ENCODE measurements at places on chromosomes 13 and 19.
A peak's percentile ranks its signal among the peaks of the same experiment; 100 is the strongest.

GRCh38 chr19:57398868-57399267 lies 9.2 kb downstream of the ZNF548 start:
- no peak for DNase-seq

GRCh38 chr13:107329991-107330390 lies 762.1 kb upstream of the ARGLU1 start:
- DNase-seq = no peak

GRCh38 chr13:19185086-19185864 lies 3.7 kb upstream of the TUBA3C start:
- DNase-seq = no peak

DNA sequence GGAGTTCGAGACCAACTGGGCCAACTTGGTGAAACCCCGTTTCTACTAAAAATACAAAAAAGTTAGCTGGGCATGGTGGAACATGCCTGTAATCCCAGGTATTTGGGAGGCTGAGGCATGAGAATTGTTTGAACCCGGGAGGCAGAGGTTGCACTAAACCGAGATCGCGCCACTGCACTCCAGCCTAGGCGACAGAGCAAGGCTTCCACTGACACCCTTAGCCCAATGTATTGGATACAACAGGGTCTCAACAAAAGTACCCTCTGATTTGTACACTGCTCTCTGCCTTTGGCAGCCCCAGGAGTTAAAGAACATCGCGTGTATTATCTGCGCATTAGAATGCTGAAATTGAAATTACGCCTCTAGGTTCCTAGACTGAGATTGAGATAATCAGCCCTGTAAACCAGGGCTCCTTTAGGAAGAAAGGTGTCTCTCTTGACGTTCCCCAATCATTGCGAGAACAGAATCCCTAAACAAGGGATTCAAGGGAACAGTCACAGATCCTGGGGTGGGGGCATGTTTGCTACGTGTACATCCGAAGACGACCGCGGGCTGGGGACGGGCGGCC lies 21.9 kb downstream of the IPO5 start:
- DNase-seq = no peak

GRCh38 chr19:40614622-40615411 lies 13.6 kb downstream of the LTBP4 start:
- peak; percentile 94 for DNase-seq

GRCh38 chr19:1871140-1871597 lies 7.8 kb upstream of the KLF16 start:
- DNase-seq = no peak

DNA sequence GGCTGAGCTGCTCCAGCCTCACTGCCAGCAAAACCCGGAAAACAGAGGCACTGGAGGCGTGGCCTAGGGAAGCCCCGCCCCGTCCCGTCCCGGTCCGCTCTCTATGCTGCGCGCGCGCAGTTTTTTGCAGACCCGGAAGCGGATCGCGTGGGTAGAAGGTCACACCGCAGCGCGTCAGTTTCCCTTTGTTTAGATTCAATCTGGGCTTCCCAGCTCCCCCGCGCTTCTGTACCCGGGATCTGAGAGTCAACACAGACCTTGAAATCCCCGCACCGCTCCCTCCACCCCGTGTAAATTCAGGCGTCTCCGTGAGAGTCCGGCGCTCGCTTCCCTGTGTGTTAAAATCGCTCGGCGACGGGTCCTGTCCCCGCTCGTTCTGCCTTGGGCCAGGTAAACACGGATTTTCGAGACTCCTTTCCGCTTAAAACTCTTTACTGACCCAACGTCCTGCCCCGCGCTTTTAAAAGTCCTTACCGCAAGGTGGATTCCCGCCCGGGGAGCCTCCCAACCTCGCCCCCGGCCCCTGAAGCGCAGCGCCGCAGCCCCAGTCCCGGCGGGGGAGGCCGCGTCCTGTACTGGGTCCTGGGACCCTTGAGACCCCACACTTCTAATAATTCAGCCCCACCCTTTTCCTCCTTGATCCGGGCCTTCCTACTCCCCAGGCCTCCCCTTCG lies at the start of gene ZNF610:
Gene ZNF610, plus strand, starts transcription at position 127 of the 674 bp plus-strand sequence. CDS start 12,930 bp downstream, outside the sequence.
- peak; percentile 89 for DNase-seq

DNA sequence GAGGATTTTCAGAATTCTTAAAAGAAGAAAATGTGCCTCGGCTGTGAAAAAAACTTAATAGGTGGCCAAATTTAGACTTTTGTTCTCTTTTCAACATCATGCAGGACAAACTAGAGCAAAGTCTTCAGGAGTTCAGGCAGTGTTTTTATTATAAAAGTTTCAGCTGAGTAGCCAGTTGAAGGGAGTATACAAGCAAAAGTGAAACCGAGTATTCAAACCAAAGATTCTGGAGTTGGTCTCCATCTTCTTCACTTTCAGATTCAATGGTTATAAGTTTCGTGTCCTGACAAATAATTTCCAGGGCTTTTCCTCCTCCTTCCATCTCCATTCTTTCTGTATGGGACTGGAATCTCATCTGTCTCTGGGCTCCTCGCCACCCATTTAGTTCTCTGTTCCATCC lies 379.7 kb downstream of the GPC5 start:
- no peak for DNase-seq

- DNase-seq = no peak
These were observed 150.0 kb downstream of the DPF1 start for GRCh38 chr19:38073841-38074685.

DNA sequence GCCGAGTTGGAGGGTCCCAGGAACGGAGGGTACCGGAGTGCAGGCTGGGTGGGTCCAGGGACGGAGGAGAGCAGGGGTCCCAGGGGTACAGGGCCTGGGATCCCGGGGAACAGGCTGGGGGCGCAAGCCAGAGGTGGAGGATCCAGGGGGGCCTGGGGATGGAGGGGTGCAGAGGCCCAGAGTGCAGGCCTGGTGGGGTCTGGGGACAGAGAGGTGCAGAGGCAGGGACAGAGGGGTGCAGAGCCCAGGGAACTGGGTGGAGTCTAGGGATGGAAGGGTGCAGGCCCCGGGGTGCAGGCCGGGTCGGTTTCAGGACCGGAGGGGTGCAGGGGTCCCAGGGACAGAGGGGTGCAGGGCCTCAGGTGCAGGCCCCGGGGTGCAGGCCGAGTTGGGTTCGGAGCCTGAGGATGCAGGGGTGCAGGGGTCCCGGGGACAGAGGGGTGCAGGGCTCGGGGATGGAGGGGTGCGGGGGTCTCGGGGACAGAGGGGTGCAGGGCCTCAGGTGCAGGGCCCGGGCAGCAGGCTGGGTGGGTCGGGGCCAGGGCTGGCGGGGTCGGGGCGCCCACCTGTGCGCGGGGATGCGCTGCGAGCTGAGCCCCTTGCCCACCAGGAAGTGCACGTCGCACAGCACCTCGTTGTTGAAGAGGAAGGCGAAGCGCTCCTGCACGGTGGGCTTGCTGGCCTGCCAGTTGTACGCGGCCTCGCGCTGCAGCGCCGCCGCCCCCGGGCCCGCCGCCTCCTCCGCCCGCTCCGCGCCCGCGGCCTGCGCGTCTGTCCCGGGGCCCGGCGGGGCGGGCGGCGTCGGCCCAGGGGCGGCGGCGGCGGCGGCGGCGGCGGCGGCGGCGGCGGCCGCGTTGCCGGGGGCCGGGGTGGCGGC lies 545 bp downstream of the BTBD2 start:
- DNase-seq = peak; percentile 43

DNA sequence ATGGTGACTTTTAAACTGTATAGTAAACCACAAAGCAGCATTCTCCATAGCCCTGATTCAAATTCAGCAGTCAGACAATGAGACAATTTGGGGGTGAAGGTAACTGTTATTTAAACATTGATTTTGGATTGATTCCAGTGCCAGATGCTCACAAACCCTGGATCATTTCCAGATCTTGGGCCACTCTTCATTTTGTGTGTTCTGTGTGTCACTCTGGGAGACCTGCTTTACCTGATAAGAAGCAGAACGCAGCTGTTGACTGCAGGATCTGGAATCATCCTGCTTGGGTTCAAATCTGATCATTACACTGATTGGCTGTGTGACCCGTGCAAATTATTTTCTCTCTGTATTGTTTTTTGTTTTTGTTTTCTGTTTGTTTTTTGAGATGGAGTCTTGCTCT lies 4.0 kb upstream of the PCDH8 start:
- no peak for DNase-seq

- DNase-seq = no peak
These were observed 4.3 kb upstream of the C19orf25 start for GRCh38 chr19:1483131-1483978.

GRCh38 chr19:35558400-35559280 lies 4.8 kb downstream of the ATP4A start:
- no peak for DNase-seq

- no peak for DNase-seq
These were observed 21.6 kb downstream of the SAE1 start for GRCh38 chr19:47152205-47152604.

- no peak for DNase-seq
These were observed 3.4 kb upstream of the MCF2L start for GRCh38 chr13:112965573-112966115.

DNA sequence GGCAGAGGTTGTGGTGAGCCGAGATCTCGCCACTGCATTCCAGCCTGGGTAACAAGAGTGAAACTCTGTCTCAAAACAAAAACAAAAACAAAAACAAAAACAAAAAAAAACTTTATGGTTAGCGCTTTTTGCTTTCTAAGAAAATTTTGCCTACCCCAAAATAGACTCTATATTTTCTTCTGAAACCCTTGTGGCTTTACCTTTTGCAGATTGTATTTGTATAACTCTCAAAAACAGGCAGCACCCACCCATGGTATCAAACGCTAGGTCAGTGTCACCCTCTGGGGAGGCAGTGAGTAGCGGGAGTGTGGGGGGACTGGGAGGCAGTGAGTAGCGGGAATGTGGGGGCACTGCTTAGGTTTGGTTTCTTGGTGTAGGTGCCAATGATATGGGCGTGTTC lies 7.5 kb upstream of the SLC39A3 start:
- DNase-seq = no peak

- no peak for DNase-seq
These were observed 238.8 kb downstream of the RFC3 start for GRCh38 chr13:34056733-34057258.

DNA sequence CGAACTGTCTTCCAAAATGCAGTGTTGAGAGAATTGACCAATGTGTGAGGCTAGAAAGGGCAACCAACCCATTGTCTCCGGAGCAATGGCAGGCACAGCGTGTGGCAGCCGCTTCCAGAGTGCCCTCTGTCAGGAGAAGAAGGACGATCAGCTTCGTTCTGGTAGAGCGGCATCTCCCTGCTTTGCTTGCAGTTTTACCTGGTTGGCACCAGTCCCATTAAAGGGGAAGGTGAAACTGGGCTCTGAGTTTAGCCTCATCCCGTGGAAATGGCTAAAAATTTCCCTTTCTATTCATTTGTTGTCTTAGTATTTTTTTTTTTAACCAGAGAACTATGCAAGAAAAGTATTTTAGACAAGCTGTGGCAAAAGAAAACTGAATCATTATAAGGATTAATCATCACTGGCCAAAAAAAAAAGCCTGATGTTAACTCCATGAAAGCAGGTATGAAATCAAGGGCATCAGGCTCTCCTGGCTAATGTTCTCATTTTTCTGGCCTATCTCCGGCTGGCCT lies 81.5 kb upstream of the SLC7A1 start:
- no peak for DNase-seq

DNA sequence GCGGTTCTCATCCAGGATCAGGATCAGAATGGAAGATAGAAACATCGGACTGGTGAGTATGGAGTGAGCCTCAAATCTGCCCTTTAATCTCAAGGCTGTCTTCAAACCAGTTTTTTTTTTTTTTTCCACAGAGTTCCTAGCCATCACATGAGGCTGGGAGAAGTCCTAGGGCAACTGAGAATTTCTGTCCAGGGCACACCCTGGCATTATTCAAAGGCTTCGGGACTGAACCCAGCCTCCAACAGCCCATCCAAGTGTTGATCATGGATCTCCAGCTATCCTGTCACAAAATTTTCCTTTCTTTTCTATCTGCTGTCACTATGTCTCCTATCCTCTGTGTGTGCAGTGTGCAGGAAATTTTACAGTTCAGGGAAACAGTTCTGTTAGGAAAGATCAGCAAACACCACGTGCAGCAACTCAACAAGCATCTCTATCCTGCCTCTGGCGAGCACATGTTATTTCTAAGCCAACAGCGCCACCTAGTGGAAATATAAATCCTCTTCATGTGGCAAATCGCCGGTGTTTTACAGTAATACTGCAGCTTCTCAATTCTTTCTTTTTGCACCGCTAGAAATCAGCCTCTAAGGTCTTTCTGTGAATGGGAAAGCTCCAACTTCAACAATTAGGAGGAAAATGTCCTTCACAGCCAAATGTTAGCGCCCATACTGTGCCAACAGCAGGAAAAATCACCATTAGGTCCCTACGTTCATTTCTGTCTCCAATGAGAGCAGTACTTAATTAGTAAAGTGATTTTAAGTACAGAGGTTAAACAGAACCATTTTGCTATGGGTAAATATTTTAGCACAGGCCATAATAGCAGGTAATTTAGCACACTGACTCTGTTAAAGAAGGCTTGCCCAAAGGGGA lies 21.4 kb upstream of the ZNF181 start:
- peak; percentile 64 for DNase-seq

GRCh38 chr19:2464389-2464788 lies 7.6 kb upstream of the LMNB2 start:
- DNase-seq = no peak

- DNase-seq = no peak
These were observed 398.8 kb downstream of the DLEU7 start for GRCh38 chr13:50444726-50445125.

DNA sequence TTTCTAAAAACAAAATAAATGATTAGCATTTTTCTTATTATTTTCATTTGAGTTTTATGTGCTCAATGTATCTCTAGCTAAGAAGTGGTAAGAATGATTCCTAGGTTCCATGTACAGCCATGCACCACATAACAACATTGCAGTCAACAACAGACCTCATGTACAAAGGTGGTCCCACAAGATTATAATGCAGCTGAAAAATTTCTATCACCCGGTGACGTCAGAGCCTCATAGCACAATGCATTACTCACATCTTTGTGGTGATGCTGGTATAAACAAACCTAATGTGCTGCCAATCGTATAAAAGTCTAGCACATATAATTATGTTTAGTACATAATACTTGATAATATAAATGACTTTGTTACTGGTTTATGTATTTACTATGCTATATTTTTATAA lies 120.5 kb downstream of the SLC7A1 start:
- no peak for DNase-seq

- no peak for DNase-seq
These were observed 112.3 kb downstream of the GADD45B start for GRCh38 chr19:2588081-2588777.

DNA sequence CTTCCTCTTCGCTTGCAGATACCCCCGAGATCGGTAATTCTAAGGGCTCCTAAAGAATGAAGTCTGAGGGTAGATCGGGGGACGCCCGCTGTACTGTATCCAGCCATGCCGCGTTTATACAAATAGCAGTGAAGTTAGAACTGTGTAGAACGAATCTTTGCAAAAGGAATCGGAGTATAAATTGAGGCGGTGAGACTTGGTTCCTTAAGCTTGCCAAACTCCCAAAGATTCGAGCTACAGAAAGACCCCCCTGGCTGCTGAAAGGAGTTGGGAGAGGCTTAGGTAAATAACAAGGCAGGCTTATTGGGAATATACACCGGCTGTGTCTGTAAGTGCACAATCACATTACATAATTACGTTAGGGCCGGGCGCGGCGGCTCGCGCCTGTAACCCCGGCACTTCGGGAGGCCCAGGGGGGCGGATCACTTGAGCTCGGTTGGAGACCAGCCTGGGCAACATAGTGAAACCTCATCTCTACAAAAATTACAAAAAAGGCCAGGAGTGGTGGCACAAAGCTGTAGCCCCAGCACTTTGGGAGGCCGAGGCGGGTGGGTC lies 12.2 kb downstream of the TMEM160 start:
- peak; percentile 34 for DNase-seq

Measured in CD4-positive, alpha-beta T cell treated with Interleukin-17A for 4 hours (primary cell).